ENCODE measurements at places on chromosomes 4 and X.

GRCh38 chrX:68287419-68287818 is 145.9 kb downstream of the OPHN1 start:
- no peak for DNase-seq

- DNase-seq = no peak
Observed at GRCh38 chr4:152476796-152477195, 59.1 kb downstream of the FBXW7 start.

- no peak for DNase-seq
Observed at GRCh38 chr4:71130827-71131603, 137.6 kb downstream of the DCK start.

DNA sequence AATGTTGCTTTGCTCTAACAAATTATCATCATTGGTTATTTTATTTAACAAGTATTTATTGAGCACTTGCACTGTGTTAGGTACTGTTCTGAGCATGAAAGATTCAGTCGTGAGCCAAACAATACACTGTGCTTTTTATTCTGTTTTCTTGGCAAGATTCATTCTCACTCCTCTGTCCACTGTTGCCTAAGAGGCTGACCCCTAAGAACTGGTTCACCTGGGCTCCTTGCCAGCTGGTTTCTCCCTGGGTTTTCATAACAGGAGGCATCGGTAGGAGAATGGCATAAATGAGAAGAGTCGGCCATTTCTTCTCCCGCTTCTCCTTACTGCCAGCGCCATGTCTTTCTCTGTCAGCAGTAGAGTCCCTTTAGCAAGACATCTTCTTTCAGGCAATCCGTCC is 243.7 kb upstream of the DIAPH2 start:
- DNase-seq = no peak

DNA sequence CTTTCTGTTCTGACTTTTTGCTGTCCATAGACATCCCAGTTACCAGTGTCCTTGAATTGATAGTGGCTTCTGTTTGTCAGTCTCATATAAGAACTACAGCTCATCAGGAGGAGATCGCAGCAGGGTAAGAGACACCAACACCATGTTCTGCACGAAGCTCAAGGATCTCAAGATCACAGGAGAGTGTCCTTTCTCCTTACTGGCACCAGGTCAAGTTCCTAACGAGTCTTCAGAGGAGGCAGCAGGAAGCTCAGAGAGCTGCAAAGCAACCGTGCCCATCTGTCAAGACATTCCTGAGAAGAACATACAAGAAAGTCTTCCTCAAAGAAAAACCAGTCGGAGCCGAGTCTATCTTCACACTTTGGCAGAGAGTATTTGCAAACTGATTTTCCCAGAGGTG is 30.1 kb downstream of the GUCY1A1 start:
- no peak for DNase-seq

- no peak for DNase-seq
Observed at GRCh38 chr4:20394512-20394911, 142.8 kb downstream of the SLIT2 start.

DNA sequence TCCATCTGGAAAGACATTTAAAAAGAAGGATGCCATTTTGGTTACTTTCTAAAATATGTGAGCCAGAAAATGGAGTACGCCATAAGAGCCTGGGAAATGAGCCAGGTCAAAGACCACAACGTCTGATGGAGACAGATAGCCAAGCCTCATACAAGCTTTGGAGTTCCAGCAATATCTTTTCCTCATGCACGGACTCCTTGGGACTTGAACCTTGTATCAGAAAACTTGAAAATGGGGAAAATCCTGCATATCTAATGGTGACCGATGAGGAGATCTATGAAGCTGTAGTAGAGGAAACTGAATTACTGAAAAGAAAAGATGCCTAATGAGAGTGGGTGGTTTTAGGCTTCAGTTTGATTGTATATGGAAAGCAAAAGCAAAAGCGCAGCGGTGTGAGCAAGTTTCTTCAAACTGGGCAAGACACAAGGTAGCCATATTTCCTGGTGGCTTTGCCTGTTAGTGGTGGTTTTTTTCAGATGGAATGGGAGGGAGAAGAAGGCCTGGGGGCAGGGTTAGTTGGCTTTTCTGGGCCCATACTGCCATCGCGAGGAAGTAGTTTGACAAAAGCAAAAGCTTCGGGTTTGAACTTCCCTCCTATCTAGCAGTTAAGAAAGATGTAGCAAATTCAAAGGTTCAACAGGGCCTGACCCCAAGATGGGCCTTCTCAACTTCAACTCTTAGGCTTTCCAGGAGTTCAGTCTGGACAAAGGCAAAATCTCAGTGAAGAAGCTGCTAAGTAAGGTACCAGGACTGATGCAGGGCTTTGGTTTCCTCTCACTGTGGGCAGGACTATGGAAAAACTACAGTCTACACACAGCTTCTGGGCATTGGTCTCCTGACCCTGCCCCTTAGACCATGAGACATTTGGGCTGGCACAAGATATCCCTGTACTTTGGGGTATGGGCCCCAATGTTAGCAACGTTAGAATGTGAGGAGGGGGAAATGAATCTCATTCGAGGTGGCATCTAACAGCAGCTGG is 210.0 kb upstream of the STK26 start:
- peak; percentile 97 for DNase-seq

DNA sequence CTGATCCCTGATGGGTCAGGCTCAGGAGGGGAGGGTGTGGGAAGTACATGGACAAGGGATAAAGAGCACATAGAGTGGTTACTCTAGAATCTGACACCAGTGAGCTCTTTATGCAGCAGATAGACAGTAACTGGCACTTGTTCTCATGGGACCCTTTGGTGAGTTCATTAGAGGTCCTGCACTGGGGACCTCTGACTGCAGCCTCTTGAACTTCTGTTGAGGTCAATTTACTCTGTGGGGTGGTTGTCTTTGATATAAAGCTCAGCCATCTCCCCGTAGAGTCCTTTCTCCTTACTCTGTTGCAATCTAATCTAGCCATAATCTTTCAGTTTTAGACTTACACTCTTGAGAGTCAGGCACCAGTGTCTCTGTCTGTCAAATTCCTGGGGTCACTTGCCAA is 222.4 kb downstream of the GPAT3 start:
- no peak for DNase-seq

DNA sequence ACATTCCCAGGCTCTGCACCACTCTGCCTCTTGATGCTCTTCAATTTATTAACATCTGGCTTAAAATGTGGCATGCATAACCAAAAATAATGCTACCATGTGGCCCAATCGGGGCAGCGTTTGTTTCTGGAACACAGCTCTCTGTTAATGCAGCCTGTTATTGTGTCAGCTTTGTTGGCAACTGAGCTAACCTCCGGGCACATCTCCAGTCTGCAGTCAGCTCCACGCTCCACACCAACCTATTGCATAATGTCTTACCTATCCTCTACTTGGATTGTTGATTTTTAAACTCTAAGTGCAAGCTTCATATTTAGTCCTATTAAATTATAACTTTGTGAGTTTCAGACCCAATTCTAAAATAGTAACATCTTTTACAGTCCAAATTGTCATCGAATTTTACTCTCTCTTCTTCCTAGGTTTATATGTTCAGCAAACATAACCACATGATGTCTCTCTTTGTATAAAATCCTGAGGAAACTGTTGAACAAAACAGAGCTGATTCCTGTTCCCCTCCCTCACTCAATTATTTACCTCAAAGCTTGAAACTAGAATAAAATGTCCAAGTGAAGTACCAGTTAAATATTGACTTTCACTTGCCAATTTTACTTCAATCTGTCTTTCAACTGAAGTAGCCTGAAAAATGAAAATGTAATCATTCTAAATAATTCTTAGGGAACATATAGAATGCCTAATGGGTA is 92.2 kb upstream of the RAPGEF2 start:
- DNase-seq = no peak

DNA sequence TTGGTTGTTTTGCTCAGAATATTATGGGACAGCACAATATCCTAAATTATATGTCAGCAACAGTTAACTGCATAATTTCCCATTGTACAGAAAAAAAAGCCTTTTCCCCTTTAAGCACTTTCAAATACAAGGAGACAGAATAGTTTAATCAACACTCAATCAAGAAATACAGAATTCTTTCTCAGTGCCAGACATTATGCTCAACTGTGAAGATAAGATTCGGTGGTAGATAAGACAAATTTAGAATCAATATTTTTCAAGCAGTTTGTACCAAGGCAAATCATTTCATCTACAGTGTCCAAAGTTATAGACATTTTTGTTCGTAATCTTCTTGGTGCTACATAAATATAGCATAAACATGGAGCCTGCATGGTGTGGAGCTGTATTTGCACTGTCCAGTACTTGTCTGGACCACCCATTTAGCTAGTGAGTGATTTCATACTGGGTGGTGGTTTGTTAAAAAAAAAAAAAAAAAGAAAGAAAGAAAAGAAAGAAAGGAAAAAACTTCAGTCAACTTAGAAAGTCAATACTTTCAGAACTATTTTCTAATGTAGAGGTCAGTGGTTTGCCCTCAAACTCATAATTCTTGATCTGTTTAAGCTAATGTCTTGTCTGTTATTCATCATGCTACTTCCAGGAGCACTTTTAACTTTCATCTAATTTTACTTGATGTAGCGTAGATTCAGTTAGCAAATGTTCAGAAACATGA is 522.9 kb downstream of the FAT4 start:
- no peak for DNase-seq

- no peak for DNase-seq
Observed at GRCh38 chrX:34238896-34239295, 106.8 kb upstream of the FAM47A start.

GRCh38 chrX:47482065-47482511 is 934 bp downstream of the ZNF41 start:
- DNase-seq = no peak

- no peak for DNase-seq
Observed at GRCh38 chr4:184262901-184263300, 45.2 kb upstream of the ENPP6 start.

- DNase-seq = no peak
Observed at GRCh38 chrX:9707306-9708033, 58.2 kb downstream of the GPR143 start.

GRCh38 chr4:98930311-98930865 is 1.5 kb upstream of the EIF4E start:
- DNase-seq = no peak

DNA sequence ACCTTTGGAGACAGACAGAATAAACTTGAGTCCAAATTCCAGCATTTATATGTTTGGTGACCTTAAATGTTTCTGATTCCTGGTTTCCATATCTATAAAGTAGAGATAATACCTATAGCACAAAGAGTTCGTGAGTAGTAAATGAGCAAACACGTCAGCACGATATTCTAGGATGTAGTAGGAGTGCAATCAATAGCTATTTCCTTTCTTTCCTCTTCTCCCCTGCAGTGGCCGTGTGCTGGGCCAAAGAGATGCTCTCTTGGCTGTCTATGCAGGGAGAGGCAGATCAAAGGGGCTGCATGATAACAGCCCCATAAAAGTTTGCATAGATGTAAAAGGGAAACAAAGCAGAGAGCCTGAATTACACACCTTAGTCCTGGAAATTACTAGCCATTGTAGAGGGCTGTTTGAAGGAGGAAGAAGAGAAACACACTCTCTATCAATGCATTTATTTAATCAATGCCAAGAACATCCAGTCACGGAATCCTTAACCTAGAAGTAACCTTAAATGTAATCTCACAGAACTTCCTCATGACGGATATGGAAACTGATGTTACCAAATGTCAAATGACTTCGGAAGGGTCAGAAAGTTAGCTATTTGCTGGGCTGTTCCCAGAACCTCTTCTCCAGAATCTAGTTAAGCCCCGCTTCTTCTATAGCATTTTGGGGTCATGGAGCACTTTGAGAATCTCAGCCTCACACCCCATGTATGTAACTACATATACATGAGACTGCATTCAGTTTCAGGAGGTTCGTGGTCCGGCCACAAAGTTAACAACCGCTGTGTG is 35.5 kb upstream of the PLAC8 start:
- DNase-seq = no peak

DNA sequence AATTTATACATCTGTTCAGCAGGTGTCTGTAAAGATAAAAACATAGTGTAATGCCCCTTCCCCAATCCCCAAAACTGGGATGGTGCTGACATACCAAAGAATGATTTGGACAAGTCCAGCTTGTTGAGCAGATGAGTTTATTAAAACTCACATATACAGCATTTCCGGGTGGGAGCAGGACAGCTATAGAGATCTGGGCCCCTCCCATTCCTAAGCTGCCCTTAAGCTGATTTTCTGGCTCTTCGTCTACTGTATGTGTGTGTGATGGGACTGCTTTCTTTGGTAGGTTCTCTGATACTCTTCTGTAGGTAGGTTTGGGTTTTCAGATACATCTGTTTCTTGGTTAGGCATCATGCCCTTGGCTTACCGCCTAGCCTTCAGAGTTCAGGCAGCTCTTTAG is 703.7 kb upstream of the PCDH10 start:
- DNase-seq = no peak

DNA sequence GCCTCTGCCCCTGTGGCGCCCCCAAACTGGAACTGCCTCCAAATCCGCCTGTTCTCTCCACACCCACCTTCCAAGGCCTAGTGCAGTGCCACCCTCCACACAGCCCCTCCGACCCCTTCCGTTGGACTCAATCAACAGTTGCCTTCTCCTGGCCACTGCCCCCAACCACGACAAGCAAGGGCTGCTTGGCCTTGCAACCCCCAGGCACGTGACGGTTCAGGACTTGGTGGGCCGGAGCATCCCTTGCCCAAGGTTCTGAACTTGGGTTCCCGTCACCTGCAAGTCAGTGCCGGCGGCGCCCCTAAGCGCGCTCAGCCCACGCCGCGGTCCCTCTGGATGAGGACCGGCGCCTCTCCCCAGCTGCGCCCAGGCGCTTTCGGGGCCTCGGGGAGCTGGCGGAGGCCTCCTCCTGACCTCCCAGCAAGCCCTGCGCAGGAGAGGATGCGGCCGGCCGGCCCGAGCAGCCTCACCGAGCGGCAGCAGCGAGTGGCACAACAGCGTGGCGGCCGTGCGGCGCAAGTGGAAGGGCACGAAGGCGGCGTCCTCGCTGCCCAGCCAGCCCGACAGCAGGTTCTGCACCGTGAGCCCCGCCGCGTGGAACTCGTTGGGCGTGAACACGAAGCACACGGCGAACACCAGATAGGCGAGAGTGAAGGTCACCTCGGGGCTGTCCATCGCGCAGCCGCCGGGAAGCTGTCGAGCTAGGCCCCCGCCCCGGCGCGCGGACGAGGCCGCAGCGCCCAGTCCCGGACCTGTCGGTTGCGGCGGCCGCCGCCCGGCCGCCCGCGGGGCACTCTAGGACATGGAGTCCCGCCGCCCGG is 750 bp downstream of the TMEM129 start:
- DNase-seq = peak; percentile 64

DNA sequence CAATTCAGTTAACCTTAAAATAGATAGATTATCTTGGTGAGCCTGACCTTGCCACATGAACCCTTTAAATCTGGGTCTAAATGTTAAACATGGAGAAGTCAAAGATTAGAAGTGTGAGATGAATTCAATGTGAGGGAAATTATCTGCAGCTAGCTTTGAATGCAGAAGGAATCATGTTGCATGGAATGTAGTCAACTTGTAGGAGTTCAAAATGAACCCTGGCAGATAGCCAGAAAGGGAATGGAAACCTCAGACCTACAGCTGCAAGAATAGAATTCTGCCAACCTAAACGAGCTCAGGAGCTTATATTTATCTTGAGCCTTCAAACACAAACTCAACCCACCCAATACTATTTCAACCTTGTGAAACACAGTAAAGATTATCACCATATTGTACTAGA is 632.5 kb downstream of the KCTD8 start:
- DNase-seq = no peak

- DNase-seq = peak; percentile 56
Observed at GRCh38 chrX:110851780-110852179, 56.2 kb upstream of the CHRDL1 start.

Measured in MM.1S (cell line).